ENCODE measurements at places on chromosomes 16 and 17.

- no peak for DNase-seq
Measured at GRCh38 chr17:60704170-60704569, 26.5 kb downstream of the BCAS3 start.

- DNase-seq = no peak
Measured at GRCh38 chr17:6067060-6067459, 3.1 kb upstream of the WSCD1 start.

DNA sequence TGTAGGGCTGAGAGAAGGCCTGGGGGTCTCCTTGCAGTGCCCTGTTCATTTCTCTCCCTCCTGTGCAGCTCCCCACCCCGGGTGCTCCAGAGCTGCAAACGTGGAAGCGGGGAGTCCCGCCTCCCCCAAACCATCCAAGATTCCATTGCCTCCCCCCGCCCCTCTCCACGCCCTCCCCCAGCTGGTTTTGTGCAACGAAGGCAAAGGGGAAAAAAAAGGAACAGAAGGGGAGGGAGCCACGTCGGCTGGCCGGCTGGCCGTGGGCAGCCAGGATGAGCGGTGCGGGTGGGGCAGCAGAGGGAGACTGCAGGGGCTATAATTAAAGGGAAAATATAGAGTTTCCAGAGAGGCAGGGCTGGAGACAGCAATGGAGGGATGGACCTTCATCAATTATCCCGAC lies 1.7 kb upstream of the COL1A1 start:
- DNase-seq = no peak

GRCh38 chr16:54525104-54525503 lies 238.5 kb upstream of the IRX3 start:
- no peak for DNase-seq

- DNase-seq = no peak
Measured at GRCh38 chr16:56643080-56643778, 4.8 kb downstream of the MT1A start.

GRCh38 chr17:82443465-82444283 lies 6.9 kb downstream of the CYBC1 start:
- no peak for DNase-seq

- DNase-seq = peak; percentile 50
Measured at GRCh38 chr16:80924372-80924978, 82.2 kb downstream of the CMC2 start.

DNA sequence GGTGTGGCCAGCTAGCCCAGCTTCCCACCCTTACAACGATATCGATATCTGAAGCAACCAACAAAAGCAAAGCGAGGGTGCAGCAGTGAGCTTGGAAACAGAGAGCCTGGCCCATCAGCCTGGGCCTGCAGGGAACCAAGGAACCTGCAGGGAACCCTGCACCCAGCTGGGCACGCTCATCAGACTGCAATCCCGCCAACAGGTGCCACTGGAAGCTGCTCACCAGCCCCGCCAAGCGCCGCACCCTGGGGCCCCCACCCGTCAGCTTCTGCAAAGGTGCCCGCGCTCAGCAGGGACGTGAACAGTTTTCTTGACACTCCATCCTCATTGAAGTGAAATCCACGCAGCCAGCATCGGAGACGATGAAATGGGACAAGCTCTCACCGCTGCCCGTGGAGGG lies 250.7 kb downstream of the RBFOX3 start:
- no peak for DNase-seq

- no peak for DNase-seq
Measured at GRCh38 chr16:4358831-4359561, 7.9 kb upstream of the PAM16 start.

- no peak for DNase-seq
Measured at GRCh38 chr16:85350973-85351372, 238.7 kb upstream of the CIBAR2 start.

DNA sequence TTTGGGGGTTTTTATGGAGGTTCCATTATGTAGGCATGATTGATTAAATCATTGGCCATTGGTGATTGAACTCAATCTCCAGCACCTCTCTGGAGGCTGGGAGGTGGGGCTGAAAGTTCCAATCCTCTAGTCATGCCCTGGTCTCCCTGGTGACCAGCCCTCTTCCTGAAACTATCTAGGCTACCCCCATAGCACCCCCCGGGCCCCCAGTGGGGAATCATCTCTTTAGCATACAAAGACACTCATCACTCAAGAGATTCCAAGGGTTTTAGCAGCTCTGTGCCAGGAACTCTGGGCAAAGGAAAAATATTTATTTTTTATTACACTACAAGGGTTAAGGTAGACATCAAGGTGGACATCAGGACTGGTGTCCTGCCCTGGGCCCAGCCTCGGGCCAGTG lies 10.6 kb downstream of the SLC46A1 start:
- DNase-seq = no peak

DNA sequence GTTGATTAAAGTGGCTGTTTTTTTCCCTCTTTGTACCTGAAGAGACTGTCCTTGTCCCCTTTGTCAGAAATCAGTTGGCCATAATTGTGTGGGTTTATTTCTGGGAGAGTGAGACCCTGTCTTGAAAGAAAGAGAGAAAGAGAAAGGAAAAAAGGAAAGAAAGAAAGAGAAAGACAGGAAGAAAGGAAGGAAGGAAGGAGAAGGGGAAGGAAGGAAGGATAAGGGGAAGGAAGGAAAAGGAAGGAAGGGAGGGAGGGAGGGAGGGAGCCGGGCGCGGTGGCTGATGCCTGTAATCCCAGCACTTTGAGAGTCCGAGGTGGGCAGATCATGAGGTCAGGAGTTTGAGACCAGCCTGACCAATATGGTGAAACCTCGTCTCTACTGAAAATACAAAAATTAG lies 6.8 kb upstream of the EVPLL start:
- no peak for DNase-seq

- no peak for DNase-seq
Measured at GRCh38 chr17:63945784-63946439, 13.8 kb upstream of the CD79B start.

DNA sequence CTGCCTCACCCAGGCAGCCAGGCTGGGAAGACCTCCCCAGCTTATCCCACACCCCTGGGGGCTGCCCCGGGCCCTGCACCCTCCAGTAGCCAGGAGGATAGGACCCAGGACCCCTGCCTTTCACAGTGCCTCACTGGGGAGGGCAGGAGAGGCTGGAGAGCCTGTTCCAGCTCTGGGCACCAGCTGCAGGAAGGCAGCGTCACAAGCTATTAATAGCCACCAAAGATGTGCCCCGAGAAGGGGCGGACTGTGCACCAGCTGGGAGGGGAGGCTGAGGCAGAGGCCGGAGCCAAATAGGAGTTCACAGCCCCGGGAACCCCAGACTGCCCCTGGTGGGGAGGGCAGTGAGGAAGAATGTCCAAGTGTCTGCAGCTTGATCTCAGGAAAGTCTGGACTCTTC lies 8.8 kb downstream of the SBK1 start:
- DNase-seq = no peak

Data from iPS DF 19.7 (cell line).